ENCODE measurements at places on chromosomes 6 and 20.

DNA sequence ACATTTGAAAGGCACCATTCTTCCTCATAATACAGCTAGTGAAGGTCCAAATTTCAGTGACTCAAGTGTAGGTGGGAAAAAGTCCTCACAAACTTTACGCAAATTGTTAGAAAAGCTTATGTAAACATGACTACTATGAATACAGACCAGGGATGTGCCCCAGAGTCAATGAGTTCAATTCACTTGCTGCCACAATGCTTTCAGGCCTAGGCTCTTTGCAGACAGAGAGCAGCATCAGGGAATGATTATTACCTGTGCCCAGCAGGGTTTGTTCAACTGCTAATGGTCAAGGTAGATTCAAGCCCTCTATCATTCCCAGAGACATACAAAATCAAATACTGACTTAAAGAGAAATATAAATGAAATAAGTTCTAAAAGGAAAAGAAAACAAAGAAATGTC, 84.0 kb downstream of the LAMA2 start:
- DNase-seq = no peak

DNA sequence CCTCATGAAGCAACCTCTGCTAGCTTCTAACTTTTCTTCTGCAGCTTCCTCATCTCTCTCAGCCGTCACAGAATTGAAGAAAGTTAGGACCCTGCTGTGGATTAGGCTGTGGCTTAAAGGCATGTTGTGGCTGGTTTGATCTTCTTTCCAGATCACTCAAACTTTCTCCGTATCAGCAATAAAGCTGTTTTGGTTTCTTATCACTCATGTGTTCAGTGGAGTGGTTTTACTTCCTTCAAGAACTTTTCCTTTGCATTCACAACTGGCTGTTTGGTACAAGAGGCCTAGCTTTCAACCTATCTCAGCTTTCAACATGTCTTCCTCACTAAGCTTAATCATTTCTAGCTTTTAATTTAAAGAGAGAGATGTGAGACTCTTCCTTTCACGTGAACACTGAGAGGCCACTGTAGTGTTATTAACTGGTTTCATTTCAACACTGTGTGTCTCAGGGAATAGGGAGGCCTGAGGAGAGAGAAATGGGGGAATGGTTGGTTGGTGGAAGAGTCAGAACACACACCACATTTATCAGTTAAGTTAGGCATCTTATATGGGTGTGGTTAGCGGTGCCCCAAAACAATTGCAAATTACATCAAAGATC, 17.2 kb downstream of the ZSCAN23 start:
- DNase-seq = no peak

DNA sequence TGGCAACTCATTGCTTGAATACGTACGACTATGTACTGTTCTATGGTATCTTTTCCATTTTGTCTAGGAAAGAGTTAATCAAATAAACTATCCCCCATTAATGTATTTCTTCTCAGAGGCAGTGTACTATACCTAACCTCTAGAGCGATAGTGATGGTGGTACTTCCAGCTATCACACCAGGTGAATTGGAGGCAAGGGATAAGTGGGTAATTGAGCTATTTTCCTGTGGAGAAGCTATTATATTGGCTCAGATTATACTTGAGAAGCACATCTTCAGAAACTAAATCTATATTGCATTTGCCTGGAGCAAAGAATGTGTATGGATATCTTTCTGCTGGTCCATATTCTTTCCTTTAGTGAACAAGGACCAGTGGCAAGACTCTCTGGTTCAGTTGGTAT, 430.7 kb upstream of the KHDRBS2 start:
- no peak for DNase-seq

DNA sequence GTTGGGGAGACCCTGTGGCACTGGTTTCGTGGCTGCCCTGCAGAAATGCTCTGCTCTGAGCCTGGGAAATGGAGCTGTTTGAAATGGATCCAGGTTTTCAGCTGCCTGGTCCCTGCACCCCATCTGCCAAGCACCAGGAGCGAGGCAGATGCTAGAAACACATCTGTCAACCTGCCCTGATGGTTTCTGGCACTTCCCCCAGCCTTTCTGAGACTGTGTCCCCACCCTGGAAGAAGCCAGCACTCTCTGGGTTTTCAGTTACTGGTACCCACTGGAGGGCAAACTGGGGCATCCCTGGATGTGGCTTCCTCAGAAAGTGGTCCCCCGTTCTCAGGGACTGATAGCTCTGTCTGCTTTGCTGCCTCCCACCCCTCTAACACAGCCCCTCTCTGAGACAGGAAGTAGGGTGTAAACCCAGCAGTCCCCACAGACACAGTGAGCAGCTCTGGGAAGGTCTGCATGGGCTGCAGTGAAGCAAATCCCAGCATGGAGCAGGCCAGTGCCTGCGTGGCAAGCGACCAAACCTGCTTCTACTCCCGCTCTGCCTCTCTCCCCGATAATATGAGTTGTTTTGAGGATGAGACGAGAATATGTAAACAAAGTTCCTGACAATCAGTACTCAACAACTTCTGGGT, 54.2 kb upstream of the MAFB start:
- DNase-seq = no peak

DNA sequence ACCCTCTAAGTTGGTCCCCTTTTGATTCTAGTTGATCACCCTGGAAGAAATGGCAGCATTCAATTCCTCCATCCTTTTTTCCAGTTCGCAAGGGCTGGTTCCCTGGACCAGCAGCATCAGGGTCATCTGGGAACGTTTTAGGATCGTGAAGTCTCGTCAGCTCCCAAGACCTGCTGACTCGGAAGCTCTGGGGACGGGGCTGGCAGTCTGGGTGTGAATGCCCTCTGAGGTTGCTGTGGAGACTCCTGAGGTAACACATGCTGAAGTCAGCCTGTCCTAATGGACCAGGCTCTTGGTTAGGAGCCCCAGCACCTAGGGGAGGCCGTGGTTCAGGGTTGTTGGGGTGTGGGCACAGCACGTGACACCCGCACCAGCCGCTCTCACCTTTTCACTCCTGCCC, 164.1 kb downstream of the SYNDIG1 start:
- no peak for DNase-seq

DNA sequence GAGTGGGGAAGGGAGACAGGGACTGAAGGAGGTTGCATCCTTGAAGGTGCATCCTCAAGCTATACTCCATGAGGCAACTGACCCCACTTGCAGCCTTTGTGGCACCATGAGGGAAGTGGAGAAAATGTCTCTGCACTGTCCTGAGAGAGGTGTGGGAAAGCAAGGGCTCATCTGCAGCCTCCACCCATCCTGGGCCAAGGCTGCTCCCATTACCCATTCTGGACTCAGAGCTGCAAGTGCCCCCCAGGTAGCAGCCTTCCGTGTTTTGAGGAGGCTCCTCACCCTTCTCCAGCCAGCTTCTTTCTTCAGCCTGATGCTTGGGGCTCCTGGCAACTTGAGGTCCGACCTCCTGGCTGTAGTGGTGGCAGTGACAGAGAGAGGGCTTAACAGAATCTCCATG, 294.6 kb downstream of the CDH26 start:
- DNase-seq = no peak

- DNase-seq = no peak
Measured at GRCh38 chr20:3323398-3323797, 84.1 kb downstream of the DNAAF9 start.

- no peak for DNase-seq
Measured at GRCh38 chr20:46157625-46158024, 39.5 kb downstream of the CD40 start.

- DNase-seq = no peak
Measured at GRCh38 chr6:137827977-137828810, 38.9 kb upstream of the TNFAIP3 start.

GRCh38 chr6:26030716-26031115, 56.5 kb upstream of the HFE start:
- DNase-seq = no peak

GRCh38 chr6:138662471-138662870, 111.1 kb upstream of the CCDC28A start:
- no peak for DNase-seq

- no peak for DNase-seq
Measured at GRCh38 chr6:136587527-136587926, 37.3 kb upstream of the MAP7 start.

GRCh38 chr20:32823078-32823477, 3.3 kb downstream of the MAPRE1 start:
- no peak for DNase-seq

DNA sequence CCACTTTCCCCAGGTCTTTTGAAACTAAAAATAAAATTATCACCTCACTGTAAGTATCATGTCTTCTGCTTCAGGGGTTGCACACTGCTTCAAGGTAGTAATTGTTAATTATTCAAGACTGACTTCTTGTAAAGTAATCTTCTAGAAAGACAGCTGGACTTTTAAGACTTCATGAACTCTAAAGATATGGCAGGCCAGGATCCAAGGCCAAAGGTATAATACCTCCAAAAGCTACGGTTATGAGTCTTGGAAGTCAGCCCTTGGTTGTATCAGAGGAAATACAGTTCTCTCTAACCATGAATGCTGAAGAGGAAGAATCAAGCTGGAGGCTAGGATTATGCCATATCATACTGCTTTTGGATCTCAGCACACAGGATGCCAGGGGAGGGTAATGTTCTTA, 1346.8 kb upstream of the GJE1 start:
- DNase-seq = no peak

DNA sequence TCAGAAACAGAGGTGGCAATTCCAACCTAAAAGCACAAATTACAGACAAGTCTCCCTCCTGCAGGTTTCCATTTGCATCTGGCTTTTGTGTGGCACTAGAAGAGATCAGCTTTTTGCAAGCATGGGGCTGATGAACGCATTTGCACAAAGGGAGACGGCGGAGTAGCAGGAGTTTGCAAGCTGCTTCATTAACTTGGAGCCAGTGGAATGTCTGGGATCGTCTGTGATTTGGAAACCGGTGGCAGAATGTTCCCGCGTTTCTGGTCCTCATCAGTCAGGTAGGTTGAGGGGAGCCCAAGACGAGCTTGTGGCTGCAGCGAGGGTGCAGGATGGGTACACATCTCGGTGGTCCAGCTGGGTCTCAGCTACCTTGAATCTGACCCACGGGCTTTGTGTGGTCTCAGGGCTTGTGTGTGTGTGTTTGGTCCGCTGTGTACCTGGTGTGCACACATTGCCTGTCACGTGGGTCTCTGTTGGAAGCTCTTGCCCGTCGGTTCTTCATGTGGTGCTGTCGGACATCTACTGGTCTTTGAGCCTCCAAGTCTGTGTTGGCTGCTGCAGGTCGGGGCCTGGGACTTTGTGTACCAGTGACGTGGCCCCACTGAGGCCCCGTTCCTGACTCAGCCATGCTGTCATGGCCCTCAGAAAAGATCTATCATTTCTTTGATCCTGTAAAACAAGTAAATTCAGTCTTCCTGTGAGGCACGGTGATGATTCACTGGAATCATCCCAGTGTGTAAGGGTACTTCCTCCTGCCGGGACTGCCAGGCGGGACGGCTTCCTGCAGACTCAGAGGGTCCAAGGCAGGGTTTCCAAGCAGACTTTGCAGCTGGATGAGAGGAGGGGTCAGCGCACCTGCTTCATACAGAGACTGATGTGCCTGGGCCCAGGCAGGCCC, 12.4 kb upstream of the MYT1 start:
- no peak for DNase-seq

- no peak for DNase-seq
Measured at GRCh38 chr20:24934101-24934661, 14.9 kb upstream of the CST7 start.

GRCh38 chr6:3026791-3027626, 27.3 kb downstream of the NQO2 start:
- DNase-seq = no peak

GRCh38 chr6:20511852-20512251, 22.4 kb upstream of the CDKAL1 start:
- DNase-seq = no peak

DNA sequence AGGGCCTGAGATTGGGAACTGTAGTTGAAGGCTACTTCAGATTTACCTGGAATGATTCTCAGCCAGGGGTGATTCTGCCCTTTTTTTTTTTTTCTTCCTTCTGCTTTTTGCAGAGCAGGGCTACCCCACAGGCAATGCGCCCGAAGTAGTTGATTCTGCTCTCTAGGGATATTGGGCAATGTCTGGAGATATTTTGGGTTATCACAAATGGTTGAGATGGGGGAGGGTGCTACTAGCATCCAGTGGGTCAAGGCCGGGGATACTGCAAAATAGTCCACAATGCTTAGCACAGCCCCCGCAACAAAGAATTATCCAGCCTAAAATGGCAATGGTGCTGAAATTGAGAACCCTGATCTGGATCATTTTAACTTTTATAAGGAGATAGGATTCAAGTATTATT, 71.2 kb upstream of the ZMYND8 start:
- DNase-seq = no peak

- no peak for DNase-seq
Measured at GRCh38 chr20:21430020-21430419, 32.7 kb upstream of the NKX2-4 start.

DNA sequence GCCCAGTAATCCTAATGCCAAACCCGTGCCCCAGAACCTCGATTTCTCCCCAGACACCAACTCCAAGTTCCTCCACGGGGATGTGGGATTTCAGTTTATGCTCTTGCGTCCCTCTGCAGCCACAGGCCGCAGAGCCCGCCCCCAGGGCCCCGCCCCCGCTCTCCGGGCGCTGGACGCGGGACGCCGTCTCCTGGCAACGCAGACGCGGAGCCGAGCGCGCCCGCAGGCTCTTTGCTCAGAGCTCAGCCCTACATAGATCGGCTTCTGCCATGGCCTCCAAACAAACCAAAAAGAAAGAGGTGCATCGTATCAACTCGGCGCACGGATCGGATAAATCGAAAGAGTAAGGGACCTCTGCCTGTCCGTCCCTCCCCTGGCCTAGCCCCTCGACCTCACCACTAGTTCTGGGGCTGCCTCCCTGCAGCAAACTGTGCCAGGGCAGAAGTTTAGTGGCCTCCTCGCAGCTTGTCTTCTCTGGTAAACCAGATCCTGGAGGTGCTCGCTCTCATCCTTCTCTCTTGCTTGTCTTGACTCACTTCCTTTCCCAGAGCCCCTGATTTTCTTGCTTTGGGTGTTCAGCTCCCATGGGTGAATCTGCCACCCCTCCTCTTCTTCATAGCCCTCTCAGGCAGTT, at the start of gene ADGB:
Gene ADGB, plus strand, starts transcription at position 201 of the 634 bp plus-strand sequence. Its CDS starts 69 bp downstream, at position 270.
- peak; percentile 55 for DNase-seq

GRCh38 chr6:87949194-87949593, 98.4 kb upstream of the SPACA1 start:
- no peak for DNase-seq
